Stimulated activated CD4-positive, alpha-beta T cell treated with anti-CD3 and anti-CD28 coated beads, Interleukin-12 subunit alpha, Interleukin-12 subunit beta, amount 100 ng/mL, for 48 hours (primary cell): ENCODE measurements at places on chromosomes 5 and 9.

GRCh38 chr5:59038798-59039295 is 456.0 kb downstream of the RAB3C start:
- DNase-seq, result no peak

DNA sequence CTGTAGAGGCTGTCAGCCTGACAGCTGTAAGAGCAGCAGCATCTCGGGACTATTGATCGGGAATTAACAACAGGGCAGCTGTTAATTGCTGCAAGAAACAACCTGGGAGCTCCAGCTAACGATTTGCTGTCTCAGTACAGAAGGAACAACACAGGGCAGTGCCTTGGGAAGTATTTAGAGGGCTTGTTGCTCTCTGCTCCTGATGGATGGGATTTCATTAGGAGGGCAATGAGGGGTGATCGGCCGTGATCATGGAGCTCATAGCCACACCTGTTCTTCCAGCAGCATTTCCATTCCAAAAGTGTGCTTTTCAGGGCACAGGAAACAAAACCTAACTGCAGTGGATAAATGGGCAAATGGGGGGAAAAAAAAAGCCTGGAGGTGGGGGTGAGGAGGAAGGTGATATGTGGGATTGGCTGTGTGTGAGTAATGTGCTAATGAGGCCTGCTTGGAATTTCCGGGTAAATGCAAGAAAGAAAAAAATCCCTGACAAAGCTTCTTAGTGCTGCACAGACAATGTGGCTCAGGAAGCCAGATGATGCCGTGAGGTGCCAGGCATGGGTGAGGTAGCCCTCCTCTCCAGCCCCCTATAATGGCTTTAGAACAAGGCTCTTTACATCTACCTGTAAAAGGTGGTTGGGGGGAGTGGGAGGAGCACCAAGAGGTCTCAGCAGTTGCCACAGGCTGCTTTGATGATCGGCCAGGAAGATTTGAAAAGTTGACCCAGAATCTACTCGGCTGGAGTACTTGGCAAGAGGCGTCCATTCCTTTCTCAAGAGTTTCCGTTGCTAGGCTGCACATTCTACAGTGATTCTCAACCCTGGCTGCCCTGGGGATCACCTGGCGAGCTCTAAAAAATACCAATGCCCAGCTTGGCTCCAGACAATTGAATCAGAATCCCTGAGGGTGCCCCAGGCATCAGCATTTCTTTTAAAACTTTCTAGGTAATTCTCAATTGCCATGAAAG is 139.5 kb upstream of the KLF9 start:
- DNase-seq, result no peak

GRCh38 chr5:136075466-136075891 is 46.7 kb downstream of the TGFBI start:
- no peak for DNase-seq

DNA sequence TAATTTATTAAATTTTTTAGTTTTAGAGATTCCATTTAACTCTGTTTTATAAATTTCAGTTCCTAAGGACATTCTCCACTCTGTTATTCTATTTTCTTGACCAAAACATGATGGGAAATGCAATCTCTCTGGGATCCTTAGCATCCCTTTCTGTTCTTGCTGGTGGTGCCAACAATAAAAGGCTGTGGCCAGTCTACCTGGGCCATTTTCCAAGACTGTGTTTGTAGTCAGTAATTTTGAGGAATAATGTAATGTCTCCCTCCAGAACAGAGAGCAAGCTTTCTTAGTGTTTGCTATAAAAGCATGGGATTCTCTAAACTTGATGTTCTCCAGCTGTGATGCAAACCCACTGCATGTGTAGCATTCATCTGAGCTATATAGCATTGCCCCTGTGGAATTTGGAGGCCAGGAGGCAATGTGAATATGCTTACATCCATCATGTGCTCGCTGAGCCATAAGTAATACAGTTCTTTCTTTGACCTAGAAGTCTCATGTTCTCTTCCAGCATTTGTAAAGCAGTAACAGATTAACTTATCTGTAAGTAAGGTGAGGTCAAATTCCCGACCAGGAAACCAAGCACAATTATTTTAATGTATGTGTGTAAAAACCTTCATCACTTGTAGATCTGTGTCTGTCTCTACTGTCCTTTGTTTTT is 211.5 kb upstream of the TAS2R1 start:
- no peak for DNase-seq
